RWPE2 (cell line): ENCODE measurements at places on chromosomes 3 and 15.

- DNase-seq: no peak
Observed at GRCh38 chr3:59777066-59777465, 727.2 kb upstream of the CFAP20DC start.

DNA sequence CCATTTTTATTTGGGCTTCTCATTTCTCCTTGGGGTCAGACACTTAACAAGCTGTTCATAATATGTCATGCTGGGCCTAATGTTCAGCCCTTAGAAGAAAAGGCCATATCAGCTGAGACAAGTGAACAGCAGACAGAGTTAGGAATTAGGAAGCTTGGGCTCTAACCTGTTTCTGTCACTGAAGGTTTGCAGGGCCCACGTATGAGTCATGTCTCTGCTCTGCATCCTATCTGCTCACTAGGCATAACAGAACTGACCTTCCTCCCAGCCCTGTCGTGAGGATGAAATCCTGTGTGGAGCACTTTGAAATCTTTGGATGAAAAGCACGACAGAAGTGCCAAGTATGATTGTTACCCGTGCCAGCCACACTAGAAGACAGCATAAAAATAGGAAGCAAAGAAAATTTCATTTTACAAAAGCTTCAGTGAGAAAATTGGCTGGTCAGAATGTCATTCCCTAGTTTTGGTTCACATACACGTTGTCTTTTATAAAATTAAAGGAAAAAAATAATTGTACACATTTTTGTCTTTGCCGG is 26.5 kb upstream of the CD47 start:
- no peak for DNase-seq

- DNase-seq: no peak
Observed at GRCh38 chr3:139687431-139687830, 9.7 kb upstream of the NMNAT3 start.

DNA sequence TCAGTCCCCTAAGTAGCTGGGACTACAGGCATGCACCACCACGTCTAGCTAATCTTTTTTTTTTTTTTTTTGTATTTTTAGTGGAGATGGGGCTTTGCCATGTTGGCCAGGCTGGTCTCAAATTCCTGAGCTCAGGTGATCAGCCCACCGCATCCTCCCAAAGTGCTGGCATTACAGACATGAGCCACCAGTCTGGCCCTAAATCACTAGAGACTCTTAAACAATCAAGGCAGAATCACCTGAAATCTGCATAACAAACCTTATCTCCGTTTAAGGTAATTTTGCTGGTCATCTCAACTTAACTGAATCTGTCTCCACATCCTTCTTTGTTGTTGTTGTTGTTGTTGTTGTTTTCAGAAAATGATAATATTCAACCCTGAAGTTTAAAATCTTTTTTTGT is 5.6 kb upstream of the TRMT10C start:
- no peak for DNase-seq

DNA sequence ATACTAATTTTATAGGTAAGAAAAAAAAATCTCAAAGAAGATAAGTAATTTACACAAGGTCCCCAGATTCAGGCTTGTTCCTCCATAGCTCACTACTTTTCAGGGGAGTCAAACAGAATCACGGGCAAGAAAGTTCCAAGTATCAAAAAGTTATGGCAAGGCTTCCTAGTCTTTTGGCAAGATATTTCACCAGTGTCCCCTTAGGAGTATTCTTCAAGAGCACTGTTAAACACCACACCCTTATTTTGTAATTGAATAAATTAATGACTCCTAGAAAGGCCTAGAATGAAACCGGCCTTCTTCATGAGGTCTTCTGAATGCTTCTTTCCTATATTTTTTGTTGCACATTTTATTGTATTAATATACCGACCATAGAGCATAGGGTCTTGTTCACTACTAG is 109.7 kb downstream of the MYLK start:
- DNase-seq: no peak

DNA sequence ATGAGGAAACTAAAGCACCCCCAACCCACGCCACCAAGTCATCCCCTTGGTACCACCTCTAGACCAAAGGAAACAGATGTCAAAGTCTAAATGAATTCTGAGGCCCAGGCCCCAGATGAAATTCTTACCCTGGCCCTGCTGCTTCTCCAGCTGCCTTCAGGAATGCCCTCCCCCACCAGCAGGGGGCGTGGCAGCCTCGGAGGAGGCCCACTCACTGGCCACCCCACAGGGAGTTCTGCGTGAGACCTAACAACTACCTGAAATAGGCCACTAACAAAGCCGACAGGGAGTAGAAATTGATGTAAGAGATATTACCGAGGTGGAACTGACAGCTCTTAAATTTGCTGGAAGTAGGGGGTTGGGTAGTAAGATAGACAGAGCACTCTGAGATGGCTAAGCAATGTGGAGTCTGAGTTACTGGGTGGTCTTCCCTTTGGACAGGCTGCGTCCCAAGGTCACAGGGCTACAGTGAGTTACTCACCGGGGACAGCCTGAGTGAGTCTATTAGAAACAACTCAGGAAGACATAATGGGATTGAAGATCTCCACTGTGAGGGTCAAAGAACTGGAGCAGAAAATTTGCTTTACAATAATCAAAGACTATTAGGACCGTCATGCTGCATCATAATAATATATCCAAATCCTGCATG is 240.7 kb downstream of the SHOX2 start:
- no peak for DNase-seq

DNA sequence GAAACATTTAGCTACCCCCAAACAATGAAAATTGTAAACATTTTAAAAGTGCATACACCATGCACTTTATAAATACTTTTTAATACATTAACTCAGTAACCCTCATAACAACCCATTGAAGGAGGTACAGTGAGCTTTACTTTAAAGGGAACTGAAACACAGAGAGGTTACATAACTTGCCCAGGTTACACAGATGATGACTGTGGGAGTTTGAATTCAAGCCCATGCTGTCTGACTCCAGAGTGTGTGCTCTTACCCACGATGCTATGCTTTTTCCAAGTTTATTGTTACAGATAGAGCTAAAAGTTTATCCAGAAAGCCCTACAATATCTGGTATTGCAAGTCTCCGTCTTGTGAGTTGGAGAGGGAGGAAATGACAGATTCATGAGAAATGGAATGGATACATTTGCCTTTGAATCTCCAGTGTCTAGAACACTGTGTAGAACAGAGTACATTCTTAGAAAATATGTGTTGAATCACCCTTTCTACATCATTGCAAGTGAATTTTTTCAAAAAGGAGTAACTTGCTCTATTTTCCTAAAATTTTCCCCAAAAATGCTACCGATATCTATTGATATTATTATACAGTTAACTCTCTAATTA is 428.3 kb downstream of the NAALADL2 start:
- DNase-seq: no peak

GRCh38 chr3:132332508-132332907 is 15.3 kb downstream of the ACP3 start:
- no peak for DNase-seq

- no peak for DNase-seq
Observed at GRCh38 chr3:113097960-113098447, 107.2 kb downstream of the GTPBP8 start.

- no peak for DNase-seq
Observed at GRCh38 chr3:123719862-123720453, 135.1 kb upstream of the HACD2 start.

GRCh38 chr15:57540211-57540610 is 51.5 kb upstream of the MYZAP start:
- peak; percentile 21 for DNase-seq

DNA sequence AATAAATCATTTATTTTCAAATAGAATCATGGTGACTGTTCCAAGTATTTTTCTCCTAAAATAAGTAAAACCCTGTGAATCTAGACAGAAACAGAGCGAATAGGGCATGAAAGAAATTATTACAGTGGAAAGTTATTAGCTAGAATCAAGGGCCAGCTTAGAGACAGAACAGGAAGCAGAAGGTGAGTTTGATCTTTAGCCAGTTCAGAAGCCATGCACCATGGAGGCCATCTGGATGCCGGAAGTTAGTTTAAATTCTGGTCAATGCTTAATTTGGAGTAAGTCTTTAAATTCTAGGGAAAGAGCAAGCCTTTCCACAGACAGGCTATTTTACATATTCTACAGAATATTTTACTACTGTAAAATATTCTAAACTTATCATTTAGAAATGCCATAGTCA is 574.8 kb downstream of the CADM2 start:
- DNase-seq: no peak

DNA sequence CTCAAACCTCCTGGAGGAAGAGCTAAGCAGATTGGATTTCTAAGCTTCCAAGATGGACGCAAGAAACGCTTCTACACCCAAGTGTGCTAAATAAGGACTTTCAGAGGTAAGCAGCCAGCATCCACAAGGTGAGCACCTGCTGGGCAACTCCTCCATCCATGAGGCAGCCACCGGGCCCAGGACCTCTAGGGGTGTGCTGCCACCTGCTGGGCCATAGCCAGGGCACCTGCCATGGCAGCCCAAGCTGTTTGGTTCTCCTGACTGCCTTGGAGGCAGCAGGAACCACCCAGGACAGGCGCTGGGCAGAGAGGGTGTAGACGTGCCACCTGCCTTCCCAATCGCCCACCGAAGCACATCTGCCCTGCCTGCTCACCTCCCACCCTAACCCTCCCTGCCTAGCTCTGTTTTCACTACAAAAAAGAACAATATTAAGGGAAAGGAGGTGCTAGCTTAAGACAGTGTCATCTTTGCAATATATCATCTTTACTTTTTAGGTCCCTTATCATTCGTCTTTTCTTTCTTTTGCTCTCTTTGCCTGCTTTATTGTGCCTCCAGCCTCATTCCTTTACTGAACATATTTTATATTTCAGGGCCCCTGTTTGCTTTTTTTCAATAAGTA is 12.9 kb downstream of the C15orf62 start:
- DNase-seq: peak; percentile 93

- DNase-seq: no peak
Observed at GRCh38 chr15:50055750-50056157, 63.3 kb downstream of the ATP8B4 start.

- no peak for DNase-seq
Observed at GRCh38 chr3:74443102-74443501, 171.4 kb downstream of the CNTN3 start.

DNA sequence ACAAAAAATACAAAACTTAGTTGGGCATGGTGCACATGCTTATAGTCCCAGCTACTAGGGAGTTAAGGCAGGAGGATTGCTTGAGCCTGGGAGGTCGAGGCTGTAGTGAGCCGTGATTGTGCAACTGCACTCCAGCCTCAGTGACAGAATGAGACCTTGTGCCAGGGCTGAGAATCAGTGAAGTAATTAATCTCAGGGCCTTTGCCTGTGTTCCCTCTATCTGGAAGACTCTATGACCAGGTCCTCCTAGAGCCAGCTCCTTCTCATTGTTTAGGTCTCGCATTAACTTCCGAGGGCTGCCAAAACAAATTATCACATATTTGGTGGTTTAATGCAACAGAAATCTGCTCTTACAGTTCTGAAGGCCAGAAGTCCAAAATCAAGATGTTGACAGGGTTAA is 41.4 kb upstream of the FLNB start:
- no peak for DNase-seq

DNA sequence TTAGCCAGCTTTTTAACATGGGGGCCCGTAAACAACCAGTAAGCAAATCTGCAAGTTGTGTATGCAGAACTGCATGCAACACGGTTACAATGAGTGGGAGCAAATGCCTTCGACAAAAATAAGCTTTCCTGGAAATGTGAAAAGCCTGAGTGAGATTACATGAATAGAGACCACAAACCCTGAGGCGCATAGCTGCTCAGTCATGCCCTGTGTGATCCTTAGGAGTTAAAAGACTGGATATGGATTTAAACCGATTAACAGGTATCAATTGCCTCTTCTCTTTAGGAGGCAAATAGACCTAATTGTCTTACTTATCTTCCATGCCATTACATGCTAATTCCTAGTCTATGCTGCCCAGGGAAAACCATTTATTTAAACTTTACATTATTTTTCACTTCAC is 810.3 kb downstream of the ROBO1 start:
- no peak for DNase-seq

DNA sequence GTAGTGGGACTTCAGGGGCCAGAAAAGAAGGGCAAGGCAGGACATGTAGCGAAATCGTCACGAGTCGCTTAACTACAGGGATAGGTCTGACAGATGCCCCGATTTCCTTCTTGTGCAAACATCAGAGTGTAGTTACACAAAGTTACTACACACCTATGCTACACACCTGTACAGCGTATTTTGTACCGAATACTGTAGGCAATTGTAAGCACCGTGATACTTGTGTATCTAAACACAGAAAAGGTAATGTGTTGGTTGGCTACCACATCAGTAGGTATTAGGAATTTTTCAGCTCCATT is 515 bp upstream of the MTHFS start:
- DNase-seq: no peak

GRCh38 chr3:36095238-36095637 is 285.1 kb upstream of the STAC start:
- no peak for DNase-seq

DNA sequence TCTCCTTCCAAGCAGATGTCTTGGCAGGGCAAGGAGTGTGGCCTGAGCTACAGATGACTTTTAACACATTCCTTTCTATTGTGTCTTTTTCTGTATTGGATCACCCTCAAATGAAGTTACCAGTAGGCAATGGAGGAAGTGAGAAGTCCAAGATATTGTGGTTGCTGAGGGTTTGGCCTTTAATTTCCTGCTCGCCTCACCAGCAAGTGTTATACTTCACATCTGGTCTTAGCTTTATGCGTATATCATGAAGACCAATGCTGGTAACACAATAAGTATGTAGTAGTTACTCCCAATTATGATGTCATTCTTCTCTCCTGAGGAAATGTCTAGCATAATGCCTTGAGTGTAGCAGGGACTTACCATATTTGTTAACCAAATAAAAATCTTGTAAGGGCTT is 179.9 kb downstream of the ZIC1 start:
- DNase-seq: no peak

GRCh38 chr3:140731440-140732119 is 53.7 kb downstream of the TRIM42 start:
- no peak for DNase-seq

- no peak for DNase-seq
Observed at GRCh38 chr3:71450162-71450561, 133.4 kb downstream of the FOXP1 start.

GRCh38 chr3:188439080-188439479 is 285.1 kb downstream of the LPP start:
- no peak for DNase-seq

- DNase-seq: no peak
Observed at GRCh38 chr3:176431038-176431418, 766.3 kb downstream of the TBL1XR1 start.
